Ecto neural progenitor cell (in vitro differentiated cells): ENCODE measurements at places on chromosomes 16 and 17.

- no peak for DNase-seq
These were observed 491 bp downstream of the USP7 start for GRCh38 chr16:8963010-8963820.

GRCh38 chr16:49700251-49701064, 155.5 kb downstream of the ZNF423 start:
- no peak for DNase-seq

DNA sequence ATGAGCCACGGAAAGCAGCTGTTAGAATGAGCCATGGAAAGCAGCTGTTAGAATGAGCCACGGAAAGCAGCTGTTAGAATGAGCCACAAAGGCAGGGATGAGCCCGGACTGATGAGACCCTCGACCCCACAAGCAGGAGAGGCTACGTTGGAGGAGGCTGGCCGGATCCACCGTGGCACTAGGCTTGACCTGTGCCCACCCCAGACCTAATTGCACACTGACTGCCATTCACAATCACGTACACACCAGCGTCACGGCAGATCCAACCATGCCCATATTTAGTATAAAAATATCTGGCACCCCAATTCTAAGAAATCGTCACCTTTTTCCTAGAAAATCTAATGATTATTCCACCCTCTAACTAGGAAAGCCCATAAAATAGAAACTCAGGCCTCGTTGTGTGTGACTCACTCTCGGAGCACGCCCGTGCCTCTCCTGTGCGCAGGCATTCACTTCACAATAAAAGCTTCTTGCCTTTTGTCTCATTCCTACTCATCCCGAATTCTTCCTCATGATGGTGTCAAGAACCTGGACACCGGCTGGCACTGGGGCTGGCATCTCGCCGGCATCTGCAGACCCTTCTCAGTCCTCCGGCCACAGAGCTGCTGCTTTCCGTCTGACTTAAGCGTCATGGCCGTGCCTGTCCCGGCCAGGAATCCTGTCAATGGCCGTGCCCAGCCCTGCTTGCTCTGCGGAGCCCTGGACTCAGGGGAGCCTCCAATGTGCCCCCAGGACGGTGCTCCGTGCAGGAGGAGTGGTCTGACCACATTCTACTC, 5.5 kb upstream of the SECTM1 start:
- DNase-seq = no peak

DNA sequence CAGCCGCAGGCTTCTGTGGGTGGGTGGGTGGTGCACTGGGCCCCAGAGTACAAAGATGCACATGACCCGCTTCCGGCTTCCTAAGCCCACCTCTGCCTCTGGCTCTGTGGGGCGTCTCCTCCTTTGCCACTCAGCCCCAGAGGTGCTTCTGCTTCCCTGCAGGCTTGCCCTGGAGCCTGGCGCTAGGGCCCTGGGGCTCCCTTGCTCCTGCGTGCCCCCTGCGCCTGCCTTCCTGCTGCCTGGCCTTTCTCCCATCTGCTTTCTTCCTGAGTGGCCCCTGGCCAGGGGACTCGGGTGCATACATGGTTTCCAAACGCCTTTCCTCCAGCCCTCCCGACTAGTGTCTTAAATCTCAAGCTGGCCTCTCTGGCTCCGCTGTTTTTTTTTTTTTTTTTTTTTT, 3.4 kb downstream of the WWOX start:
- DNase-seq = no peak

DNA sequence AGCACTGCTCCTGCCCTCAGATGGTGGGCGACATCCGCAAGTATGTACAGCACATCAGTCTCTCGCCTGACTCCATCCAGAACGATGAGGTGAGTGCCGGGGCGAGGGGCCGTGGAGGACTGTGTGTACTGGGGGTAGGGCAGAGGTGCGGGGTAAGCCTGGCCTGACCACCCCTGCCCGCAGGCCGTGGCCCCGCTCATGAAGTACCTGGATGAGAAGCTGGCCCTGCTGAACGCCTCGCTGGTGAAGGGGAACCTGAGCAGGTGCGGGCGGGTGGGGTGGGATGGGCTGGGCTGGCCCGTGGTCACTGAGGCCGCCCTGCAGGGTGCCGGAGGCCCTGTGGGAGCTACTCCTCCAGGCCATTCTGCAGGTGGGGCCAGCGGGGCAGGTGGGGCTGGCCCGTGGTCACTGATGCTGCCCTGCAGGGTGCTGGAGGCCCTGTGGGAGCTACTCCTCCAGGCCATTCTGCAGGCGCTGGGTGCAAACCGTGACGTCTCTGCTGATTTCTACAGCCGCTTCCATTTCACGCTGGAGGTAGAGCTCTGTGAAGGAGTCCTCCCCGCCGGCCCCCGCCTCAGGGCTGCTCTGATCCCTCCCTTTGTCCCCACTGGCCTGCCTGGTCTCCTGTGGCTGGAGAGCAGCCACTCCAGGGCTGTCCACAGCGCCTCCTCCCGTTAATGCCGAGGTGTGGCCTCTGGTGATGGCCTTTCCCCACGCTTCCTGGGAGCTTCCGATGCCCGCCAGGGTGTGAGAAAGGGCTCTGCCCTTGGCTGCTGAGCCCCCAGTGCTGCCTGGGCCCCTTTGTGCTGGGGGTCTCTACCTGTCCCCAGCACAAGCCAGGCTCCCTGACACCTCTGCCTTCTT, 5.0 kb downstream of the TSR3 start:
- DNase-seq = no peak

DNA sequence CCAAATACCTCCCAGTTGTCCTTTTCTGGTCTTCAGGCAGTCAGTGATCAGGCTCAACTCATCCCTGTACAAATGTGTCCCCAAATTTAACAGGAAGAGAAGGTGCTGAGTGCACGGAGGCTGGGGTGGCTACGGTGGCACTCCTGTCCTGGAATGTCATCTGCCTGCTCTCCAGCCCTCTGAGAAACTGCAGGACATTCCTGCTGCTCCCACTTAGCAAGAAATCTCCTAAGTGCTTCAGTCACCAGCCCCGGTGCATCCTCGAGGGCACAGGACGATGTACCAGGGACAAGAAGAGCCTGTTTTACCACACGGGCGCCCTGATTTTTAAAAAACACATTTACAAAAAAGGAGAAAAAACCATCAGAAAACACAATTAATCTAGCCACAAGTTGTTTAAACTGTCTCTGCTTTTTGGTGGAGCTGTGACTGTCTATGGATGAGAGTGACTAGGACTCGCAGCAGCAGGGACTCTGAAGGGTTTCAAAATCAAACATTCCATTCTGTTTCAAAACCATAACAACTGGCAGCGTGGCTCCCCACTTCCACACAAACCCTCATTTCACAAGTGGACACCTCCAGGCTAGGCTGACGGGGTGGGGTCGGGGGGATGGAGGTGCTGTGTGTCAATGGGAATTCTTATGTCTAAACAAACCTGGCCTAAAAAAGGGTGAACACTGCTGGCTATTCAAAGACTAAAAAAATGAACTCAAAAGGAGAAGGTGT, 65.3 kb upstream of the CNEP1R1 start:
- no peak for DNase-seq

DNA sequence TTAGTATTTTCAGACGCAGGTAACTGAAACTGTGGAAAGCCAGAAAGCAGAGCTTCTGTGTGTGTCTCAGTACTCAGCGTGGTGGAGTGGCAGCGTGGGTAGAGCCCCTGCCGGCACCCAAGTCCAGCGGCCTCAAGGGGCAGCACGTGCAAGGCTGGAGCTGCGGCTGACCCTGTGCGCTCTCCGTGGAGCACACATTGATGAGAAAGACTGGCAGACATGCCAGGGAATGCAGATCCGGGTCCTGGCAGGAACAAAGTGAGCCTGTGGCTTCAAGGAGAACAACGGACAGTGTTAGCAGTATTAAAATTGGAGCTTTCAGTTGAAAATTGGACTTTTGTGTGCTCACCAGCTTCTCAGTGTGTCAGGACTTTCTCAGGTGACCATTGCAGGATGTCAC, 23.3 kb downstream of the ZC3H18 start:
- no peak for DNase-seq

- DNase-seq = no peak
These were observed 32.2 kb upstream of the BRD7 start for GRCh38 chr16:50400967-50401348.

- no peak for DNase-seq
These were observed 169.2 kb downstream of the LAT start for GRCh38 chr16:29154088-29154487.

DNA sequence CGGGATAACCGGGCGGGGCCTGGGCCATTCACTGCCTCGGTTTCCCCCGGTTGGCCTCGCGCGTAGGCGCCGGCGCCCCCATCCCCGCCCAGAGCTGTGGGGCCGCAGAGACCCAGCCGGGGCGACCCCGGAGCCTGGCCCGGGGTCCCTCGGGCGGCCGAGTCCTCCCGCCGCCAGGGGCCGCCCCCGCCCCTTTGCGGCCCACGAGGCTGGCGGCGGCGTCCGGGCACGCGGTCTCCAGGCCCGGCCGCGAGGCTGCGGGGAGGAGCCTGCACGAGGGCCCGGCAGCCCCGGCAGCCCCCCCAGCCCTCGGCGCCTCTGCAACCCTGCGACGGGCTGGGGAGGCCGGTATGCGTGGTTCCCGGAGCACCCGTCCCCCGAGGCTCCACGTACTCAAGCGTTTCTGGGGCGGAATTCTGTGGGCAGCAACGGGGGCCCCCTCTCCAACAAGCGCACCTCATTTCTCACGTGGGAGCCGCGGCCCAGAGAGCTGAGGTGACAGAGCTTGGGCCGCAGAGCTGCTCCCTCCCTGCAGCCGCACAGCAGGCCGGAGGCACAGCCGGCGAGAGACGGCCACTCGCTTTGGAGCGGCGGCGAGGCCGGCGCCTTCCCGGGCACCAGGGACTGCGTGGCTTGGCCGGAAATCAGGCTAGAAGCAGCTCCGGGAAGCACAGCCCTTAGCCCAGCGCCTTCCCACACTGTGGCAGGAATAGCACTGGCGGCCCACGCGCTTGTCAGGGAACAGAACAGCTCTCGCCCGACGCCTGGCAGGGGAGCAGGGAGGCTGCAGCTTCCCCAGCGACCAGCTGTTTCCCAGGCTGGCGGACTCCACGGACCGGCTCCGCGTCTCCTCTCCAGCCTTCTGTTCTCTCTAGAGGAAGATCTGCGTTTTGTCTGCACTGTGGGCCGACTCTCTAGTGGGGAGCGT, 867 bp upstream of the LIMD2 start:
- peak; percentile 78 for DNase-seq

- no peak for DNase-seq
These were observed 63.6 kb downstream of the MAF start for GRCh38 chr16:79536958-79537357.

DNA sequence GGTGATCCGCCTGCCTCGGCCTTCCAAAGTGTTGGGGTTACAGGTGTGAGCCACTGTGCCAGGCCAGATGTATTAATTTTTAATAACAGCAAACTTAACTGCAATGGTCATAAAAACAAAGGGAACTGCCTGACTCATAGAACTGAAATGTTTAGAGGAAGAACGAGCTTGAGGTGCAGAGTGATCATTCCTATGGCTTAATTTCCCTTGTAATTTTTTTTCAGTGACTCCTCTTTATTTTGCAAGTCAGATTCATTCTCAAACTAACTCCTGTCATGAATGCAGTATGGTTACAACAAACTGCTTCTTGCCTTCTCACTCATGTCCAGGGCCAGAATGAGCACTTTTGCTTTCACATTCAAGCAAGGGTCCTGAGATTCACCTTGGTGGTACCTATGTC, 231.3 kb downstream of the HAPSTR1 start:
- DNase-seq = no peak

- no peak for DNase-seq
These were observed 3.3 kb downstream of the ZNF652 start for GRCh38 chr17:49358641-49359247.

DNA sequence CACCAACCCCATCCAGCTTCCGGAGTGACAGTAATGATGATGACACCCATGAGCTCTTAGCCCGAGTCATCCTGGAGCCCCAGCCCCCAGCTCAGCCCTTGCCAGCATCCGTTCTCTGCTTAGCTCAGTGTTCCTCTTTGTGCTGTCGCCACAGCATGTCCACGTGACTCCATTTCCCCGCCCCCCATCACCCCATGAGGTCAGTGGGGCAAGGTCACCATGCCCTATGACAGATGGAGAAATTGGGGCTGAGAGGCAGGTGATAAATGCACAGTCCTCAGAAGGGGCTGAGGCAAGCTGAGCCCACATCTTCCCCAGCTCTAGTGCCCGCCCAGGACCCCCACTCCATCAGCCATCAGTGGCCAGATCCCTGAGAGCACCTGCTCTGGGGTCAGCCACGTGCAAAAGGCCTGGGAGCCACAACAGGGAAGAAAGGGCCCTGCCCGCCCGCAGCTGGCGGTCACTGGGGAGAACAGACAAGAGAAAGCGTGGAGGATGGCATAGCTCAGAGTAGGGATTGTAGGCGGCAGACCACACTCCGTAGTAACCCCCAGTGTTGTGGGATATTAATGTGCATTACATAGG, 17.1 kb downstream of the ITGB4 start:
- no peak for DNase-seq

GRCh38 chr17:7841915-7842379, 7.9 kb downstream of the KDM6B start:
- peak; percentile 99 for DNase-seq

- DNase-seq = no peak
These were observed 321.9 kb upstream of the PMFBP1 start for GRCh38 chr16:72493716-72494415.

- DNase-seq = no peak
These were observed 87.9 kb downstream of the ZNF18 start for GRCh38 chr17:11909348-11909747.

- no peak for DNase-seq
These were observed 86.2 kb downstream of the CRISPLD2 start for GRCh38 chr16:84905965-84906460.

- DNase-seq = no peak
These were observed 37.2 kb downstream of the CDK5R1 start for GRCh38 chr17:32523827-32524552.

DNA sequence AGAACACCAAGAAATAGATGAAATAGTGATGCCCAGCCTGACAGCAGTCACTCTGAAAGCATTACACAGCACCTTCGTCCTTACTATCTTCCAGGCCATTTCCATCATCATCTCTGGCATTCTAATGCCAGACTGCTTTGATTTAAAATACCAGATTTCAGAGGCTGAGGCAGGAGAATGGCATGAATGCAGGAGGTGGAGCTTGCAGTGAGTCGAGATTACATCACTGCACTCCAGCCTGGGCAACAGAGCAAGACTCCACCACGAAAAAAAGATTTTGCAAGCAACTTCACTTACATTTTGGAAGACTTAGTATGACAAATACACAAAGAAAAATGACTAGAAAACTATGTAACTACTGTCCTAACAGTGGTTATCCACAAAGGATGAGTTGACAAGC, 244.0 kb downstream of the CPPED1 start:
- DNase-seq = no peak

- DNase-seq = no peak
These were observed 1.4 kb upstream of the RHBDL3 start for GRCh38 chr17:32264140-32264799.

- DNase-seq = no peak
These were observed 32.7 kb downstream of the LITAF start for GRCh38 chr16:11554053-11554452.
